MG63 (cell line): ENCODE measurements at places on chromosomes 3 and 15. TPM values are rescaled to one million over a fixed set of nuclear protein-coding genes. Genes with fewer than 3 reads are reported as not detected.

GRCh38 chr3:187255314-187255713 is 36.2 kb downstream of the MASP1 start:
- no peak for DNase-seq

DNA sequence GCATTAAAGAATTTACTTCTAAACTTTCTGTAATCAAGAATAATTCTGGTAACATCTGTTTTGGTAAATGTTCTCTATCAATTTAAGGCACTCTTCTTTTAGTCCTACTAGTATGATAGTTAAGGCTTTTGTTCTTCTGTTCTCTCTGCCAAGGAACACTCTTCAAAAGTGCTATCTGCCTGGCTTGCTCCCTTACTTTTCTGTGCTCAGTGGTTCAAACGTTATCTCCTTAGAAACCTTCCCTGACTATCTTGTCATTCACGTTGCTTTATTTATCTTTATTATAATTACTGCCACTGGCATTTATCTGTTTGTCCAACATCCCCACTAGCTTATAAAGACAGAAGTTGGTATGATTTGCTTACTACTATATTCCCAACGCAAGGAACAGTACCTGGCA is 59.2 kb downstream of the RFX7 start:
- no peak for DNase-seq

DNA sequence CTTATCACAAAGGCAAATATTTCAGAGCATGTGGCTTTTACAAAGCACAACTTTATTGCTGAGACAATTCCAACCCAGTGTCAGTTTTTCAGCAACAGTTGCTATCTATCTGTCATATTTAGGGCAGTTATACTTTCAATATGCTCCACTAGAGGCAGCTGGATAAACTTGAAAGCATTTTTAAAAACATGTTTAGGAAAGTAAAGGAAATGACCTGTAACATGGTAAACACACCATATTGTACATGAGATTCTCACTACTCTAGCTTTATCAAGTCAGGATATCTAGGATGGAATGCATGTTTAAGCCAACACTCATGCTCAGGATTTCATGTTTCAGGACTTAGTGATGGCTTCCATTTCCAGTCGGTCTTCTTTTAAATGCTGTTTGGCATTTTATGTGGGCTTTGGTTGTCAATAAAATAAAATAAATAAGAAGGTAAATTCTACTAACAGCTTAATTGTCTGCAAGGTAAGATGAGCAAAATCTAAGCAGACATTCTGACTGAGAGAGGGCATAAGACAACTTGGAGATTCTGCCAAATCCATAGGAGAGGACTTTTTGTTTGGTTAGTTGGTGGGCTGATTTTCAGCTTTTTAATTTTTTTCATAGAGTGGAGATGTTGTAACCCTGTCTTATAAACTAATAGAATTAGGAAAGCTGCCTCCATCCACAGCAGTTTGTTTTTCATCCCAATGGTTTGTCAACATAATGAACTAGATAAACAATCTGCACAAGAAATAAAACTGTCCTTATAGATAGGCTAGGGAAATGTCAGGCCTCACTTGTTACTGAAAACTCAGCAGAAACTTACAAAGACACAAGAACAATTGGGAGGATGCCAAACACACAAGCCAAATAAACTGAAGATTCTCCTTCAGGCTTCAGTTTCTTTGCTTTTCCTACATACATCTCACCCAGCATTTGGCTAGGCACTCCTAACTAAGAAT is 63.4 kb upstream of the CPB1 start:
- no peak for DNase-seq

DNA sequence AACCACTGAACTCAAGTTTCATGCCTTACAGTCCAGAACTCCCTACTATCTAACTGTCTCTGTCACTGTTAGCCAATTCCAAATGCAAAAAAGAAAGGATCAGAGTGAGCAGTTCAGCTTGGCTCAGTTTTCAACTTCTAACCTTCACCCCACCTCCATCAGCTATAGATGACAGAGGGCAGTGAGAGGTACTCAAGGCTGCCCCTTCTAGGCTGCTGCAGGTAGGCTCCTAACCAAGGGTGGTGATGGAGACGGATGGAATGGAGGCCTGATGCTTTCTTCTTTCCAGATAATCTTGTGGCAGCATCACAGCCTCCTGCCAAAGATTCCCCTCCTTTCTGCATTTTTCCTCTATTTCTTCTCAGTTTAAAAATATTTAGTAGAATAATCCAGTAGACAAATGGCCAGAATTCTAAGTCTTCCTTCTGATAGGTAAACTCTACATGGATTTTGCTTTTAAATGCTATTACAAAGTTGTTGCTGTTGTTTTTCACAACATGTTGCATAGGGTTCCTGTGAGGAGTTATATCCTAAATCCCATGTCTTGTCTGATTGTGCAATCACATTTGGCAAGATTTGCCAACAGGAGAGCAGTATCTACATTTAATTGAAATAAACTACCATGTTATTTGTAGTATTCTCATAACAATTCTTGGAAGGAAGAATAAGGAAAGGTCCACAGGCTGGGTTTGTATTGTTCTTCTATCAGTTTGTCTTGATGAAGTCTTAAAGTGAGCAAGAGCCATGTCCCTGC is 301.6 kb upstream of the TRIM42 start:
- no peak for DNase-seq

The WNT7A gene
- not detected in 2 replicates for total RNA-seq

DNA sequence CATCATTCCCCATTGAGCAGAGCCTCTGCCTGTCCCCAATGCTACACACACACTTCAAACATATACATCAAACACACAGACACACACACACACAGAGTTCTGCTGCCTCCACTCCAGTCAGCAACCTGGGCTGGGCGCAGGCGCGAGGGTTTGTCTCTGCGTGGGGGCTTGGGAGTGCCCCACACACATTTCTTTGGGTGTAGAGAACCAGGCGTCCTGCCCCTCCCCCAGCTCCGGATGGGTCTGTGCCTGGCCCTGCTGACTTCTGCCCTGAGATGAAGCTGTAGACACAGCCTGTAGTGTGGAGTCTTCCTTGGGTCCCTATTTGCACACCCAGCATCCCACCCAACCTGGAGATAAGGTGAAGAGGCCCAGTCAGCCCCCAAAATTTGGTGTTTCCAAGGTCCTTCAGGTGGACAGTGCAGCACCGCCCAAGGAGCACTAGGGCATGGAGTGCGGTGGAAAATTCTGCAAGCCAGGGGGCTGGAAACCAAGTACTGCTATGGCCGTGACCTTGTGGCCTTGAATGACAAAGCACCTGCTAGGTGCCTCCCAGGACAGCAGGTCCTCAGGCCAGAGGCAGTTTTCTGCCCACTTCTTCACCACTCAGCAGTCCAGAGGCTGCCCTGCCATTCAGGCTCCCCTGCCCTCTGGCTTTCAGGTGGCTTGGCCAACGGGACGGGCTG is 26.8 kb downstream of the FBXW12 start:
- DNase-seq, result no peak

The LRRIQ4 gene
- not detected in 2 replicates for total RNA-seq

GRCh38 chr15:85598718-85599398 is 195.9 kb downstream of the KLHL25 start:
- DNase-seq, result no peak

DNA sequence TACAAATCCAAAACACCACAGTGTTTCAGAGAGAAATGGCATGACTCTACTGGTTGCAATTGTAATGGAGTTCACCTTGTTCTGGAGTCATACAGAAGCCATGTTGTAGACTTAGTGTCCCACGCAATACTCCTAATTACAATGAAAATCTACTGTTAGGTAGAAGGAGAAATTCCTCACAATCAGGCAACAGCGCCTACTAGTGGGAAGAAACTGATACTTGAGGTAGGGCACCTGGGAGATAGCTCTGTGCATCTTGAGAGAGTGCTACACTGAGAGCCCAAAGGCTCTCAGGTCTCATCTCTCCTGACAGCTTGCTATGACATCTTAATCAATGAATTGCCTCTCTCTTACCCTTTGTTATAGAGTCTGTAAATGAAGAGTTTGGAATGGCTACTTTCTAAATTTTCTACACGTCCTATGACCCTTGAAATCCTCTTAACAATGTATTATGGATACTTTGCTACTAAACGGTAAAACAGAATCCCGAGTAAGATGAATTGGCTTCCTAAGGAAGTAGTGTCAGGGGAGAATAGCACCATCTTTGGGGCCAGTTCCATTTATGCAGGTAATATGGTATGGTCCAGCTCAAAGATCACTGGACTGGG is 422.7 kb upstream of the TPRG1 start:
- DNase-seq, result no peak

The STIMATE gene
- total RNA-seq, result 2.1 and 4.2 TPM in 2 replicates

GRCh38 chr3:136093771-136094170 is 102.4 kb downstream of the MSL2 start:
- no peak for DNase-seq

GRCh38 chr3:124138148-124138547 is 146.2 kb upstream of the ROPN1 start:
- no peak for DNase-seq

GRCh38 chr3:40557575-40558161 is 32.9 kb downstream of the ZNF621 start:
- DNase-seq, result no peak

The ABI3BP gene
- 1.1 and 2.1 TPM in 2 replicates for total RNA-seq

DNA sequence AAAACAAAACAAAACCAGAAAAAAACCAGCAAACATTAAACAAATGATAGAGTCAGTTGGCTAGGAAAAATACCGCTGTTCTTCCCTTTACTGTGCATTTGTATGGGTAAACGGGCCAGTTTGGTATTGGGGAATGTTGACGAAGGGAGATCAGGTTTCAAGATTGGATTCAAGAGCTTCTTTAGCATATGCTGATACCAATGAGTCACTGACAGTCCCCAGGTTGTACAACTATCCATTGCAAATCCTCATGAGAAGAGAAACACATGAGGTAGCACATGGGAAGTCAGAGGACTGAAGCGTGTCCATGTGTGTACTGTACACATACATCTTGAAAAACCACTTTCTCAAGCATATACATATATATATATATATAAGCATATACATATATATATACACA is 25.6 kb downstream of the TIGIT start:
- DNase-seq, result peak; percentile 24

- DNase-seq, result no peak
These were observed 44.6 kb upstream of the RBMS3 start for GRCh38 chr3:29236146-29236840.

The PLA2G4E gene
- total RNA-seq, result not detected in 2 replicates

DNA sequence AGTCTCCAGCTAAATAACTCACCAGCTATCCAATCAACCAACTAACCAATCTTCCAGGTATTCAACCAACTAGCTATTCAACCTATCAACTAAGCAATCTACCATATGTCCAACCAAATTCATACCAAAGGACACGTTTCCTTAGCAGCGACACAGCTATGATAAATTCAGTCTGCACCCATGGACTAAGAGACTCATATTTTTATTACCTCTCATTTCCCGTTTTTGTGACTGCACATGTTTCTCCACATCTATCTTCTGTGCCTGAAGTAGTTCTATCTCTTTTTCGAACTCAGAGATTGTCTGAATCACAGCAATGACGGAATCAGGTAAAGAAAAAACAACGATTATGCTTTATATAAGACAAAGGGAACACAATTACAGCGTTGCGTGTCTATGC is 34.0 kb upstream of the GNB5 start:
- no peak for DNase-seq

DNA sequence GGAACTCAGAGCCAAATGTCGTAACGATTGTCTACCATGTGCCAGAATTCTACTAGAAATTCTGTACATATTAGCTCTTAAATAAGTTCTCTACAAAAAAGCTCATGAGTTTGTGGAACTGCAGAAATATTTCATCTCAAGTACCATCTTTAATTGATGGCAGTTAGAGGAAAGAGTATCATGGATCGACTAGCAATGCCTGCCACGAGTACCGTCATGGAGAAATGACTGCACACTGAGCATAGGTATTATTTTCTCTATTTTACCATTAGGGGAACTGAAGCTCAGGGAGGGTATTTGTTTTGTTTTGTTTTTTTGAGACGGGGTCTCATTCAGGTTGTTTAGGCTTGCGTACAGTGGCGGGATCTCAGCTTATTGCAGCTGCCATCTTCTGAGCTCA is 2.8 kb downstream of the RPUSD3 start:
- DNase-seq, result no peak

- DNase-seq, result peak; percentile 34
These were observed 44.1 kb downstream of the SENP2 start for GRCh38 chr3:185630182-185630622.

DNA sequence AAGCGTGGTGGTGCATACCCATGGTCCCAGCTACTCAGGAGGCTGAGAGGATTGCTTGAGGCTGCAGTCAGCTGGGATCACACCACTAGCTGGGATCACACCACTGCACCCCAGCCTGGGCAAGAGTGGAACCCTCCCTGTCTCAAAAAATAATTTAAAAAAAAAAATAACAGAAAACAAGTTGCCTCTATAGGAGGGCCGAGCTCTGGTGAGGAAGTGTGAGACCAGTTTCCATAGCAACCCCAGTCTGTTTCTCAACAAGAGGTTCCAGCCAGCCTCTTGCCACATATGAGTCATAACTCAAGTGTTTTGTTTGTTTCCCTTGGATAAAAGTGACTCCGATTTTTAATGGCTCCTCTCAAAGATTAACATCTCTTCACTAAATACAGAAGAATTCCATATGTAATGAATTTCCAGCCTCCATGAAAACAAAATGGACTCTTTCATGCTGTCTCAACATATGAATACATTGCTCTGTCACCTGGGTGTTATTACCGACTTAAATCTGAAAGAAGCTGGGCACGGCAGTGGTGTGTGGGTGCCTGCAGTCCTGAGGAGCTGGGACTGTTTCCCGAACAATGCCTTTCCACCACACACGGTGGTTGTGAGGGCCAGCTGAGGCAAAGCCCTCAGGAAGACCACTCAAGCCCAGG is 19.7 kb downstream of the TMEM43 start:
- peak; percentile 74 for DNase-seq

DNA sequence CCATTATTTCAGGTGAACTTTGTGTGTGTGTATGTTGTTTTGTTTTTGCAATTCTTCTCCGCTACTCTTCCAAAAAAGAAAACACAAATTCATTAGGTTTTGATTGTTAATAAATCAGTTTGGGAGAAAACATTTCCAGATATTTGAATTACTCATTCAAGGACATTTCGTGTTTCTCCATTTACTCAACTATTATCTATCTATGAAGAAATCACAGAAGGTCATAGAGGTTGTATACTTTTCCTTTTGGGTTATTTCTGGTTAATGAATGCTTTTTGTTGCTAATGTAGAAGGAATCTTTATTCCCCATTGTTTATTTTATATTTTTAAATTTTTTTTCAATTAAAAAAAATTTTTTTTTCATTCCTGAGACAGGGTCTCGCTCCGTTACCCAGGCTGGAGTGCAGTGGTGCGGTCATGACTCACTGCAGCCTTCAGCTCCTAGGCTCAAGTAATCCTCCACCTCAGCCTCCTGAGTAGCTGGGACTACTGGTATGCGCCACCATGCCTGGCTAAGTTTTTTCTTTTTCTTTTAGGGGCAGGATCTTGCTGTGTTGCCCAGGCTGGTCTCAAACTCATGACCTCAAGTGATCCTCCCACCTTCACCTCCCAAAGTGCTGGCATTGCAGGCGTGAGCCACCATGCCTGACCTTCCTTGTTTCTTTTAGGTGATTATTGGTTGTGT is 28.4 kb downstream of the IGF1R start:
- DNase-seq, result no peak

- DNase-seq, result no peak
These were observed 158.7 kb downstream of the CGGBP1 start for GRCh38 chr3:87900061-87900460.

The SLC24A5 gene
- not detected in 2 replicates for total RNA-seq
